ENCODE measurements at places on chromosomes 12 and 14.

DNA sequence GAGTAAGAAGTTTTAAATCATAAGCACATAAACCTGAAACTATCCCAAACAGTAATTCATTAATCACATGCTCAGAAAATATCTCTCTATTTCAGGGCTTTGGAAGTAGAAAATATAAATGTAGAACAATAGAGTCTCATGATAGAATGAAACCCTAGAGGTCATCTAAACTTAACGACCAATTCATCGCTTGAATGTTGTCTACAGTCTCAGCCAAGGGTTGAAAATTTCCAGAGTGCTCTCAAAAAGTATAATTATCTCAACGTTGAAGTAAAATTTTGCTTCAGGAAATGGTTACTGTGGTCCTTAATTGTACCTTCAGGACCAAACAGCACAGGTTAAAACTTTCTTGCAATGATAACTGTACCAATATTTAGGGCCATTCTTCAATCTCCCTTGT, 1053.6 kb upstream of the SEL1L start:
- no peak for DNase-seq

DNA sequence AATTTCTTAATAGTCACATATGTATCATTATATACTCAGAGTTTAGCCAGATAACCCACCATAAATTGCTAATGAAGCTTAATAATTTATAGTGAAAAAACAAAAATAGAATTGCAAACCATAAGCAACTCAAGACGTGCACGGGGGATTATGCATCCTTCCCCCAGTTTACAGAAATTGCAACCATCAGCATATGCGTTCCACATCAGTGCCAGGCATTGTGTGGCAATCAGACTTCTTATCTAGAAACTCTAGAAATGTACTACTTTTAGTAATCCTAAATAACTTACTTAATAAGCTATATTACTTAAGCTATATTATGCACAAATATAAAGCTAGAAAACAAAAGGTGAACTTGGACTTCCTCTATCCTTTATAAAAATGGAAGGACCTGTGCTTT, 115.8 kb downstream of the CRADD start:
- DNase-seq, result no peak

DNA sequence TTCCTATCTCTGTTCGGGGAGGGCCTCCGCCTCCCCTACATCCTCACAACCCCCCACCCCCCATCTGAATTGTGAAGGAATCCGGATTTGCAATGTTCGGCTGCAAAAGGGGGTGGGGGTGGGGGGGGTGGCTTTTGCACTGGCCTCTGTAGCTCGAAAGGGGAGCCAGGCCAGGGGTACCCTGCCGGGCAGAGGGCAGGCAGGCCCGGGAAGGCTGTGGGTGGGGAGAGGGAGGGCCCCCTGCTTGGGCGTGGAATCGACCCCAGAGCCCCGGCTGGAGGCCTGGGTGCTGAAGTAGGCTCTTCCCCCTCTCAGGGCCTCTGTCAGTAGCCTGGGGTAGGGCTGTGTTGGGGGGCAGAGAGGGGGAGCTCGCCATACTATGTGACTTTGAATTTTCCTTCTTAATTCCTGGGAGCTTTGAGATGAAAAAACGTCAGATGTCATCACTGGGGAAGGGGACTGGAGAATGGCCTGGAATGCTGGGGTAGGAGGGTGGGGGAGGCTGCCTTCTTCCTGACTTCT, 1.1 kb downstream of the LRP1 start:
- DNase-seq, result no peak

DNA sequence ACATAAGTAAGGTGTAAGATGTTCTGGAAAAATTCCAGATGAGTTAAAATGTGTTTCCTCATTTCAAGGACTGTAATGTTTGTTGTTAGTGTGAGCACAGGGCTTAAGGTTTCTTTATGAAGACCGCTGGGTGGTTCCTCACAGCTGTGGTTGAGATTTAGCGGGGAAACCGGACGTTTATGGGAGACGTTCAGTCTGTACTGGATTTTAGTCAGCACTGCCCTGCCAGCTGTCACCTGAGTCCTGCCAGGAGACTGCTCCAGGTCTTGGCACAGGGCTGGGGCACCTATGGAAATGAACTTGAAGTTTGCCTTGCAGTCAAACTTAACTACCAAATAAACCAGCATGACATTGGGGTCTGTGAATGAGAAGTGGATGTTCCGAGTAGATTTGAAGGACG, 555.2 kb downstream of the DIO2 start:
- no peak for DNase-seq

DNA sequence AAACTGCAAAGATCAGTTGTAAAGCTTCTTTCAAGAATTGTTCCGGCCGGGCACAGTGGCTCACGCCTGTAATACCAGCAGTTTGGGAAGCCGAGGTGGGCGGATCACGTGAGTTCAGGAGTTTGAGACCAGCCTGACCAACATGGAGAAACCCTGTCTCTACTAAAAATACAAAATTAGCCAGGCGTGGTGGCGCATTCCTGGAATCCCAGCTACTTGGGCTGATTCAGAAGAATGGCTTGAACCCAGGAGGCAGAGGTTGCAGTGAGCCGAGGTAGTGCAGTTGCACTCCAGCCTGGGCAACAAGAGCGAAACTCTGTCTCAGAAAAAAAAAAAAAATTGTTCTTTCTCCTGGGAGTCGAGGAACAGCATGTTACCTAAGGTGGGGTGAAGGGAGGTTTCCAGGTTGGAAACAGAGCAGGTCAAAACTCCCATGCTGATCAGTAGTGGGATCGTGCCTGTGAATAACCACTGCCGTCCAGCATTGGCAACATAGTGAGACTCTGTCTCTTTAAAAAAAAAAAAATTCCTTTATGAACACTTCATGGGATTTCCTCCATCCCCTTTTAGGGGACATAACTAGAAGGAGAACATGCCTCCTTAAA, 13.9 kb downstream of the FBXO34 start:
- no peak for DNase-seq

DNA sequence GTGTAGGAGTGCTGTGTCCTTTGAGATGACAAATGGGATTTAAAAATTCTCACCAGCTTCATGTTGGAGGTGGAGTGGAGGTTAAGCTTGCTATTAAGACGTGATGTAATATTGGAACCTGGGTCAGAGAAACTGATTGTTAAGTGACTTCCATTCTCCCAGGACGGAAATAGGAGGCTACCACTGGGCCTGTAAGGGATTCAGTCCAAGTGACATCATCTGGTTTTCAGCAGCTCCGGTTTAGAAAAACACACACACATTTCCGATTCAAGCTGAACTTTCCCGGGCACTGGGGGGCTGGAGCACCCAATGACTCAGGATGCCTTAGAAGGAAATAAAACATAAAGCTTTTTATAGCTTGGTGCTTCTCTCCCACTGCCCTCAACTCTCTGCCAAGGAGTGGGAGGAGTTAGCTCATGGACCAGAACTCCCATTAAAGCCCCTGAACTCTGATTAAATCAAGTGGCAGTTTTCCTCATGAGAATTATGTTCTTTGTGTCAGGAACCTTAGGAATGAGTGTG, 12.4 kb downstream of the CALM1 start:
- DNase-seq, result no peak

GRCh38 chr12:52600475-52600874, 788 bp downstream of the KRT72 start:
- no peak for DNase-seq

GRCh38 chr14:35932136-35932535, 106.0 kb downstream of the BRMS1L start:
- DNase-seq, result no peak

GRCh38 chr12:120661432-120661831, 21.0 kb downstream of the CABP1 start:
- DNase-seq, result no peak

GRCh38 chr14:101373690-101374295, 187.5 kb upstream of the DIO3 start:
- no peak for DNase-seq

GRCh38 chr14:99718811-99719192, 34.7 kb downstream of the CYP46A1 start:
- DNase-seq, result no peak

GRCh38 chr14:68593806-68594536, 198.9 kb downstream of the ZFP36L1 start:
- DNase-seq, result no peak

GRCh38 chr14:102528431-102529170, 19.0 kb upstream of the ANKRD9 start:
- no peak for DNase-seq

DNA sequence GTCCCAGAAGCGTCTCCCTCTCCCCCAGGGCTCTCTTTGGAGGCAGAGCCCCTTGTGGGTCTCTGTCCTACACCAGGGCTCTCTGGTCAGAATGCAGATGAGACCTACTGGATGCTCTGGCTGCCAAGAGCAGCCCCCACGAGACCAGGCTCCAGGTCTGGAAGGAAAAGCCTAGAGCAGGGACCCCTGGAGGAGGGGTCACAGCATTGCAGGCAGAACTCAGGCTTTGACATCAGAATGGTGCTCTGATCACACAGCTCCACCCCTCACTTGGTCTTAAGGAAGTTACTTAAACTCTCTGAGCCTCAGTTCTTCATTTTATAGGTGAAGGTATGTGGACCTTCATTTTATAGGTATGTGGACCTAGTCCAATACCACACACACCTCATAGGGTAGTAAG, 83.1 kb downstream of the ARL6IP4 start:
- DNase-seq, result no peak

GRCh38 chr12:121793440-121793837, at the start of gene RHOF:
Gene RHOF, minus strand, starts transcription at chr12:121793688. Its CDS starts 55 bp downstream, at chr12:121793633.
- DNase-seq, result no peak

DNA sequence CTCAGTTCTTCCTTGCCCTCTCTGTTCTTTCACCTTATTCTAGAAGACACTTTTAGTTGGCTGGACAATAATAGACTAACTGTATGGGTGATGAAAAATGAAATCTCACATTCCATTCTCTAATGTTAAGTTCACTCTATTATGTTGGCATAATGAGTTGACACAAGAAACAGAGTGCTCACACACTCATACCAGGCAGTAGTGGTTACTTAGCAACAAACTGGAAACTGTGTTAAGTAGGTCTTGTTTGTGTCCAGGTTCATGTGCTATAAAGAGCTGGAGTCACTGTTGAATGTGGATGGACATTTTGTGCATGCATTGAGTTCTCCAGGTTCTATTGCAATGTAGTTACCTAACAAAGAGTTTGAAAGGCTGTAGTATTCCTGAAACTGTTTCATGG, 16.9 kb upstream of the PPP4R4 start:
- DNase-seq, result no peak

- DNase-seq, result no peak
Observed at GRCh38 chr12:100753837-100754236, 40.7 kb upstream of the ANO4 start.

GRCh38 chr12:106192659-106193393, 54.1 kb upstream of the NUAK1 start:
- DNase-seq, result no peak
